ENCODE measurements at places on chromosomes 2 and 18.

DNA sequence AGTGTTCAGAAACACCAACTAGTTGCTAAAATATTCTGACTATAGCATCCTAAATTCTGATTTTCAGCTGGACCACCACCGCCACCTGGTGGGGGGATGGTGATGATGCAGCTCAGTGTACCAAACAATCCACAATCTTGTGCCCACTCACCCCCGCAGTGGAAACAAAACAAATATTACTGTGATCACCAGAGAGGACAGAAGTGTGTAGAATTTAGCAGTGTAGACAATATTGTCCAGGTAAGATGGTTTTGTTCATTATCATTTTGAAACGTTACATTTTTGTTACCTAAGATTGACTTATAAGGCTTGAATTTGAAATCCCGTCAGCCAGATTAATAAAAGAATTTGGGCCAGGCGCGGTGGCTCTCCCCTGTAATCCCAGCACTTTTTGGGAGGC, 31.7 kb upstream of the UBXN4 start:
- DNase-seq = peak; percentile 17

GRCh38 chr18:39037925-39038324, 1472.3 kb upstream of the CELF4 start:
- no peak for DNase-seq

- DNase-seq = no peak
Measured at GRCh38 chr18:10604182-10604581, 78.4 kb downstream of the NAPG start.

DNA sequence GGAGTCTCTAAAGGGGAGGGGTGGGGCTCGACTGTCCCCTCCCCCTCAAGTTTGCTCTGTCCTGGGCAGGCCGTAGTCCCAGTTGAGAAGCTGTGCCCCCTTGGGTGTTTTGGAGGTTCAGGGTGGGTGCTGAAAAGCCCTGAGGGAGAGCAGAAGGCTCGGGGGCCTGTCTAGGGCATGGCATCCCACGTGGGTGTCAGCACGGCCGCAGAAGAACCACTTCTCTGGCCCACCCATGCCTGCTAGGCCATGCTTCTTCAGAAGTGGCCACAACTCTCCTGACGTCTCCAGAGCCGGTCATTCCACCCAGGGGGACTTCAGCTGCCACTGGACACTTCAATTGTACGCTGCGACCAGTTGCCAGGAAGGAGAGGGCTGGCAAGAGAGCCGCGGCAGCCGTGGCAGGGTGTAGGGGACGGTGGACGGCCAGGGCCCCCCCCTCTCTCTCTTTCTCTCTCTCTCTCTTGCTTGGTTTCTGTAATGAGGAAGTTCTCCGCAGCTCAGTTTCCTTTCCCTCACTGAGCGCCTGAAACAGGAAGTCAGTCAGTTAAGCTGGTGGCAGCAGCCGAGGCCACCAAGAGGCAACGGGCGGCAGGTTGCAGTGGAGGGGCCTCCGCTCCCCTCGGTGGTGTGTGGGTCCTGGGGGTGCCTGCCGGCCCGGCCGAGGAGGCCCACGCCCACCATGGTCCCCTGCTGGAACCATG, at the start of gene INPP5D:
TSS of gene INPP5D (plus strand) at position 546 of the 704 bp plus-strand sequence. CDS start at position 683, 137 bp downstream.
- DNase-seq = no peak

DNA sequence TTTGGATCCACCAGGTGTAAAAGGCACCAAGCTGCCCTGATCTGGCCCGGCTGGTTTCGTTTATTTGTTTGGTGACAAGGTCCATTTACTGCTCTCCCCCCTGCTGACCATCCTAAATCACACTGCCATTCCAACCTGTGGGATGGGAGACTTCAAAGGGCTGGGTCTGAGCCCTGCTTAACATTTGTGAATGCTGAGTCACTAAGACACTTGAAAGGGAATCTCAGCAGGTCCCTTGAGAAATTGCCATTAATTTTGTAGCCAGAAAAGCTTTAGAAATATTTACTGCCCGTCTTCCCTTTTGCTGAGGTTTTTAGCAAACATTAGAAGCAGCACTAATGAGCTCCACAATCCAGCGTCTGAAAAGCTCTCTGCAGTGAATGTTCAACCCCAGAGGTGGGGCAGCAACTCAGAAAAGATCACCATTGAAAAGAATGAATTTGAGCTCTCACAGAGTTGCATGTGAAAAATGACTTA, 133.8 kb downstream of the ARL4C start:
- peak; percentile 60 for DNase-seq

- no peak for DNase-seq
Measured at GRCh38 chr2:140465301-140465700, 1665.5 kb downstream of the LRP1B start.

GRCh38 chr2:187529977-187530721, 24.1 kb downstream of the TFPI start:
- no peak for DNase-seq

GRCh38 chr2:144745424-144745823, 225.5 kb upstream of the ZEB2 start:
- DNase-seq = no peak

DNA sequence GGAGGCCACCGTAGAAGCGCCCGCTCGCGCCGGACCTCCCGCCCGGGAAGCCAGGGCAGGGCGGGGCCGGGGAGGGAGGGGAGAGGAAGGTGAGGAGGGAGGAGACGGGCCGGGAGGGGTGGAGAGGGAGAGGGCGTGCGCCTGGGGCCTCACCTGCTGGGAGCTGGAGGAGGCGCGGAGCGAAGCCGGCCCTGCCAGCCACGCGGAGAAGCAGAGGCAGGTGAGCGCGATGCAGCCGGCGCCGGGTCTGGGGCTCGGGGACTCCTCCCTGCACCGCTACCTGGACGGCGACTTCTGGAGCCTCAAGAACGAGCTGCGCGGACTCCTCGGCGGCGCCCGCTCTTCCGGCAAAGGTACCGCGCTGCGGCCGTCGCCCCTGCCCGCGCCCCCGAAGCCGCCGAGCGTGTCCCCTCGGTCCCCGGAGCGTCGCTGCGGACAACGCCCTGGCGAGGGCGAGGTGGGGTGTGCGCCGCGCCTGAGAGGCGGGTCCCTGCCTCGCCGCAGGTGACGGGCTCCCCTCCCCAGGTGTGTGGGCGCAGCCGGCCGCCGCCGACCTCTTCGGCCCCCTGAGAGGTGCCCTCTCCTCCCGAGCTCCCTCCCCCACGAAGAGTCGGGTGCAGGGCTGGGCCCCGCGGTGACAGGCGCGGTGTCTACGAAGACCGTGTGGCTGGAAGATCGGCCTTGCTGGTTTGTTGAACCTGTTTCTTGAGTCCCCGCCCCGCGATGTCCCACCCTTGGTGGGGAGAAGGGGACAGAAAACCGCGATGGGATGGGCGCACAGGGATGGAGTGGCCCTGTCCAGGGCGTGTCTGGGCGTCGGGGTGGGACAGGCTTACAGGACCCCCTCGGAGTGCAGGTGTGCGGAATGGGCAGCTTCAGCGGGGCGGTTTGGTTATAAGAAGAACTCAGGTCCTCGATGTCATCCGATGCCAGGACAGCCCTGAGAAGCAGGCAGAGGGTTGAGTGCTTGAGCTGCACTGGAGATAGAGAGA, at the start of gene ACOXL:
TSS of gene ACOXL (plus strand) at position 152 of the 992 bp plus-strand sequence. CDS start 35,817 bp downstream, outside the sequence.
- DNase-seq = no peak

DNA sequence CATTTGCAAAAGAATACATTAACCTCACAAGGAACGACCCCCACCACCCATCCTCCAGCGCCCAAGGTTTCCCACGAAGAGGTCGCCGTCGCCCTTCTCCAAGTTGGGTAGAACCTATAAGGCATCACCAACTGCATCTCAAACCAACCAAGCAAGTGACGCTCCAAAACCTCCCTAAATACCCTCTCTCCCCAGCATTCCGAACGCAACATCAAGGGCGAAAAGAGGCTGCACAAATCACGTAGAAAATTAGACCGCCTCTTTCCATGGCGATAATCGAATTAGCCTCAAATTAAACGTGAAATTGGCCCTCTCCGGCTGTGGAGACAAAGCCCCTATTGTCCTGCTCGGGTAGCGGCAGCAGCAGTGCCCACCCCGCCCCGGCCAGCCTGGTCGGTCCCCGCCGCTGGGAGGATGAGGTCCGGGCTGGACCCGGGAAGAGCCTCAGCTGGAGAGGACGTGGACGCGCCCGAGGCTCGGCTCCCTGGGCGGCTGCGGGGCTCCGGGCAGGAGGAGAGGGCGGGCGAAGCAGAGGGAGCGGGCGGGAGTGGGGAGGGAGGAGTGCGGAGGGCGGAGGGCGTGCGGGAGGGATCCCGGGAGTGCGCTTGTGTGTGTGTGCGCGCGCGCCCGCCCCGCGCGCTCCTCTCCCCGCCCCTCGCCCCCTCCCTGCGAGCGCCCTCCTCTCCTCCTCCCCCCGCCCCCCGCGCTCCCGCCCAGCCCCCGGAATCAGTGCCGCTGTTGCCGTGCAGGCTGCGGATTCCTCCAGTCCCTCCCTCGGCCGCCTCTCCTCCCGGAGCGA, at the start of gene SPTBN1:
TSS of gene SPTBN1 (plus strand) at position 765 of the 799 bp plus-strand sequence. CDS start 70,092 bp downstream, outside the sequence.
- DNase-seq = peak; percentile 78

DNA sequence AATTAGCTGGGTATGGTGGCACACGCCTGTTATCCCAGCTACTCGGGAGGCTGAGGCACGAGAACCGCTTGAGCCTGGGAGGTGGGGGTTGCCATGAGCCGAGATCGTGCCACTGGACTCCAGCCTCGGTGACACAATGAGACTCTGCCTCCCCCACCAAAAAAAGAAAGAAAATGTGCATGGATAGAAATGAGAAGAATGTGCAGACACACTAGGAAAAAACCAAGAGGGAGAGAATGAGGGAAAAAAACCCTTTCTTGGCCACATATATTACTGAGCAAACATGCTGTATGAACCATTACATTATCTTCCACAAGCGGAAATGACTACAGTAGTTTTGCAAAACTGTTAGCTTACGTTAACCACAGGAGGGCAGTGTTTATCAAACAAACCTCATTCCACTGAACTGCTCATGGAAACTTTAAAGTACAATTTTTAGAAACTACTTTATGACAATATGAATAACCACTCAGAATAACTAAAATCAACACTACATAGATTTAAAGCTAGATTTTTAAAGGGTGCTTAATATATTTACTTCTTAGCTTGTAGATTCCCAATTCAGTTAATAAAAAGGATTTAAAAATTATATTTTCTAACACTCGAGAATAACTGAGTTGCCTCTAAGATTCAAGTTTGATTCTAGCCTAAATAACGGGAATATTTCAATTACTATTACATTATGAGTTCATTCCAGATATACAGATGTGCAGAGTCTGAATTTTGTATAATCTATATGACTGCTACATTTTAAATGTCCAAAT, 26.4 kb downstream of the ASXL2 start:
- peak; percentile 56 for DNase-seq

DNA sequence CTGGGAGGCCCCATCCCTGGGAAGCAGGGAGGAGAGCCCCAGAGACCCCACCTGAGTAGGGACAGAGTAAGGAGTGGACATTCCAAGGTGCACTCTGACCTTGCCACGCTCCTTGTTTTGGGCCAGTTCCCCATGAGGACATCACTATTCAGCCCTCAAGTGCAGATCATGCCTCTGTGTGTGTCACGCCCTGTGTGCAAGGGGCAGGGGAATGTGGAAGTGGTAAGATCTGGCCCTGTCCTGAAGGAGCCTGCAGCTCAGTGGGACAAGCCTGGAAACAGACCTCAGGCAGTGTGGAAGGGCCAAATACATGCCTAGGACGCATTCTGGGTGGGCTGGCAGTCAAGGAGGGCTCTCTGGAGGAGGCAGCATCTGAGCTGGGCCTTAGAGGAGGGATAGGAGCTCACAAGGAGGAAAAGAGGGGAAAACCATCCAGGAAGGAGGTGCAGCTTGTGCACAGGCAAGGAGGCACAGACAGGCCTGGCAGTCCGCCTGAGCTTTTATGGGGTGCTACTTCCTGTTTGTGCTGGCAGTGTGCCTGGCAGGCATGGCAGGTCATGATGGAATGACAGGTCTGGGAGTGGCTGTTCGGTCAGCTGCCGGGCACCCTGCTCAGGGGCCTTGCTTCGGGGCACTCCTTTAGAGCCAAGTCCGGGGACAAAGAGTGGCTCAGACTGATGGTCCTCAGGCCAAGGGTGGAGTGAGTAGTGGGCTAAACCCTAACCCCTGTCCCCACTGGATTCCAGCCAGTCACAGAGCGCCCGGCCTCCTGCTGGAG, 3.3 kb downstream of the KLHL30 start:
- DNase-seq = no peak

- DNase-seq = no peak
Measured at GRCh38 chr2:32235315-32235714, 29.4 kb downstream of the NLRC4 start.

GRCh38 chr2:20818820-20819219, 4.1 kb downstream of the LDAH start:
- DNase-seq = no peak

DNA sequence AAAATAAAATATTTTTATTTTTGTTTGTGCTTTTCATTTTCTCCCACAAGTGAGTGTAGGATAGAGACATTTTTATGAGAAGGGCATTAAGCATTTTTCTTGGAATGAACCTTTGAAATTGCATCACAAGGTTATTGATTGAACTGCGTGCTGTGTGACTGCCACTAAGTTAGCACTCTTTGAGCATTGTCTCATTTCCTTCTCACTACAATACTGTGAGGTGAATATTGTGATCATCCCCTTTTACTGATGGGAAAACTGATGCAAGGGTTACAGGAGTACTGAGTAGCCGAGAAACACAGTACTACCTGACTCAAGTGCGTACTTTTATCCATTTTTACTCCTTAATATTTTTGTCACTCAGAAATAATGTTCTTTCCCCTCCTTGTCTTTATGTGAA, 2.0 kb downstream of the NBEAL1 start:
- no peak for DNase-seq

DNA sequence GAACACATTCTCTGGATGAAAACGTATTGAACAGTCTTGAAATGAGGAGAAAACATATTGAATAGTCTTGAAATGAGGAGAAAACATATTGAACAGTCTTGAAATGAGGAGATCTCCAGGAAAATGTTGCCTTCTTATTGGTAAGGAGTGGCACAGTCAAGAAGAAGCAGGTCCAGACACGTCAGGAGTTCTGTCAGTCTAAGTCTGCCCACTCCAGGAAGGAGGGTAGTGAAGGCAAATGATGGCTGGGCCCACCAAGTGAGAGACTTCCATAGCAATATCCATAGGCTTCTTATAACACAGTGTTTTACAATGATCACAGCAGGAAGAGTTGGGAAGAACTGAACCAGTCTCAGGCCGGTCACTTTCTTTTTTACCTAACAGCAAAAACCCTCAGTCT, 316.2 kb downstream of the ETAA1 start:
- DNase-seq = no peak

DNA sequence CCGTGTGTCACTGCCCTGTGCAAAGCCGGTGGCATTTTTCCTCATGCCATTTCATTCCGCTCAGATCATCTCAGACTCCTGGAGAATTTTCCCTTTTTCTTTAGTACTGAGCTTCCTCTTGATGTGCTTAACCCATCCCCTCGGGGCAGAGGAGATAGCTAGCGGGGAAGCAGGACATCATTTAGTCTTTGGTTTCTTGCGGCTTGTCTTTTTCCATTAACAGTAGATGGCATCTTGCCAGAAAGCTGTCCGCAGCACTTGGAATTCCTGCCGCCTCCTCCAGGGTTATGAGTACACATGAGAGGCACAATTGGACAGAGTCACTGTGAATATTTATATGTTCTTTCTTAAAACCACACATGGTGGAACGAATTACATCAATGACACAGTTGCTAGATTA, 226.6 kb downstream of the ALPK2 start:
- DNase-seq = peak; percentile 49

DNA sequence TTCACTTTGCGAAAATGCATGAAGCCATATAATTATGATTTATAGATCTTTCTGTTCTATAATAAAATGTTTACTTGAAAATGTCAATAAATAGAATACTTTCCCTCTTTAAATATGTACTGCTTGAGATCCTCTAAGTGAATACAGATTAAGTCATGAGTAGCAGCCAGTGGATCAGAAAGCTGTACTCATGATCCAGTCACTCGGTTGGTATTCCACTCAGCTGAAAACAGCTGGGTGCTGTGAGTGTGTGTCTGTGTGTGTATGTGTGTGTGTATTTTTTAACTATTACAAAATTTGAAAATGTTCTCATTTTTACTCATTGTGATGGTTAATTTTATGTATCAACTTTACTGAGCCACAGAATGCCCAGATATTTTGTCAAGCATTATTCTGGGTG, 141.6 kb upstream of the CYP26B1 start:
- DNase-seq = peak; percentile 15
